Stimulated activated CD4-positive, alpha-beta T cell treated with anti-CD3 and anti-CD28 coated beads, Interleukin-12 subunit alpha, Interleukin-12 subunit beta, amount 100 ng/mL, for 48 hours (primary cell): ENCODE measurements at places on chromosomes 2 and 18.

GRCh38 chr2:11022591-11023273 lies 111.0 kb downstream of the KCNF1 start:
- DNase-seq, result no peak

GRCh38 chr18:1573732-1574131 lies 669.1 kb downstream of the ADCYAP1 start:
- no peak for DNase-seq

GRCh38 chr18:55316486-55317184 lies 271.4 kb downstream of the TCF4 start:
- no peak for DNase-seq

- DNase-seq, result no peak
Measured at GRCh38 chr18:25349926-25350487, 2.0 kb downstream of the ZNF521 start.

GRCh38 chr2:42969231-42970150 lies 177.1 kb upstream of the HAAO start:
- DNase-seq, result no peak

DNA sequence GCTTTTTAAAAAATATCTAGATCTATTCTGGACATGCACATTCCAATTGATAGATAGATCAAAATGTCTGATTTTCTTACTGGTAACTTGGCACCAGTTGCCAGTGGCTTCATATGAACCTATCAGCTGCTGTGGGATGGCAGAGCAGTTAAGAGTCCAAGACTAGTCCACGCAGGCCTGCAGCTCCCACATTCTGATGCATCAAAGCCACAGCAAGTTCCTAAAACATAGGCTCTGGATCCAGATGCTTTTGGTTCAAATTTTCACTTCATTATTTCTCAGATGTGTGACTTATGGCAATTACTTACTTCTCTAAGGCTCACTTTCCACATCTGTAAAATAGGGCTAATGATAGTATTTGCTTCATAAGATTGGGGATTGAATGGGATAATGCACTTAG lies 48.0 kb upstream of the CYP1B1 start:
- no peak for DNase-seq

- no peak for DNase-seq
Measured at GRCh38 chr2:39682066-39682692, 16.5 kb downstream of the TMEM178A start.

DNA sequence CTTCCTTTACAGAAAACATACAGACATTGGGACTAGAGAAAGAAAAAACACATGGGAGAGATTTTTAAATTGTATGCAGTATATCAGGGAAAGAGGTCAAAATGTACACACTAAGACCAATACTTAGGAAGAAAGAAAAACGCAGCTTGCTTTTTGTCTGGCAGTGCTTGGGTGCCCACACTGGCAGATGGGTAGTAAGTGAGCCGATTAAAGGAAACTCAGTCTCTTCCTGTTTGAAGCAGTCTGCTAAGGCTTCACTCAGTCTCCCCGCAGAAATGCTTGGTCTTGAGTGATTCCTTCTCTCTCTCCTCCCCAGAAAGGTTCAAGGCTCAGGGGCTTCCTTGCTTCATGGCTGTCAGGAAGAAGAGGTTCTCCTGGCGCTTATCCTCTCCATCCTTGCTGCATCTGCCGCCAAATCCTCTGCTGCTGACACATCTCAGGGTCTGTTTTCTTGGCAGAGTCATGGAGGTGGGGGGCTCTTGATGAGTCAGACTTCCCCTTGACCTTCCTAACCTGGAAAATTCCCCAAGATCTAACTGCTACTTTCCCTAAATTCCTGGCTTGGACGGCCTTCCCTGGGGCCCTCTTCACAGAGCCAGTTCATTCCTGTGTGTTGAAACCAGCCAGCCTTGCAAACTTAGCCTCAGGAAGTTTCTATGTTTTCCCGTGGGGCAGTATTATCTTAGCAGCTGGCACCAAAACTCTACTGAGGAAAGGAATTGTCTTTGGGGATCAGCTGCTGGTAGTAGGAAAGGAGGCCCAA lies 10.5 kb upstream of the TMSB10 start:
- DNase-seq, result no peak

- no peak for DNase-seq
Measured at GRCh38 chr2:198287706-198288105, 483.3 kb downstream of the PLCL1 start.

DNA sequence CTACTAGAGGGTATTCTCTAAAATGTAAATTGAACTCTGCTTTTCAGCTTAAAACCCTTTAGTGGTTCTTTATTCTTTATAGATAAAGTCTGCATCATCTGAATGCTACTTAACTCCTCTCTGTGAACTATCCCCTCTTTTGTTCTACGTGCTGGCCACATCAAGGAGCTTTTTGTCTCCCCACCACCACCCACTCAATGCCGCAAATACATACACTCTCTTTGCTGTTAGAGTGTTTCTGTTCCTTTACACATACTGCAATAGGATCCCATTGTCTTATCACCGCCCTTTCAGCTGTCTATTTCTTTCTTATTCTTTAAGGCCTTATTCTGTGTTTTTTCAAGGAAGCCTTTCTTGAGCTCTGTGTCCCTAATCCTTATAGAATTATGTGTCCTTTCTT lies 83.3 kb downstream of the EML4 start:
- DNase-seq, result no peak

DNA sequence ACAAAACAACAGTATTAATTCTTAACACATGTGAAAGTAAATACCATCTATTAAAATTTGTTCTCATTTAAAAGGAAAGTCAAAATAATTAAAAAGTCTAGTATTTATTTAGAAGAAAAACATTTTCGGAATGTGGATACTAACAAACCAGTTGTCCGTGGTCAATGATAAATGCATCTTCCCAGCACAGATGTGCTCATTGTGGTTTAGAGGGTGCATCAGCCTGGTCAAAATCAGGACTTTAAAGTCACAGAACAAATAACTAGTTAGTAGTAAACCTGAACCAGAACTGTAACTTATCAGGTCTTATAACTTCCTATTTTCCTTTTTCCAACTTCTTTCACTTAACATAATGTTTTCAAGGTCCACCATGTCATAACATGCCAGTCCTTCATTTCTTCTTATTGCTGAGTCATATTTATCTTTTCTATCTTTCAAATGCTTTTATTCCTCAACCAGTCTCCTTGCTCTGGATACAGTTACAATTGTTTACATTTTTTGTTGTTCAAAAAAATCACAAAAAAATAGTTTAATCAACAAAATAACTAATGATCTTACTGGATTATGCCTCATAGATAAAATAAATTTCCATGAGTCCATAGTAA lies 55.8 kb downstream of the ID2 start:
- DNase-seq, result no peak
